Mucosa of gallbladder (tissue), 1 donor: ENCODE measurements at places on chromosomes 2 and 18.

GRCh38 chr2:229825476-229825875 lies 96.3 kb downstream of the TRIP12 start:
- no peak for DNase-seq

DNA sequence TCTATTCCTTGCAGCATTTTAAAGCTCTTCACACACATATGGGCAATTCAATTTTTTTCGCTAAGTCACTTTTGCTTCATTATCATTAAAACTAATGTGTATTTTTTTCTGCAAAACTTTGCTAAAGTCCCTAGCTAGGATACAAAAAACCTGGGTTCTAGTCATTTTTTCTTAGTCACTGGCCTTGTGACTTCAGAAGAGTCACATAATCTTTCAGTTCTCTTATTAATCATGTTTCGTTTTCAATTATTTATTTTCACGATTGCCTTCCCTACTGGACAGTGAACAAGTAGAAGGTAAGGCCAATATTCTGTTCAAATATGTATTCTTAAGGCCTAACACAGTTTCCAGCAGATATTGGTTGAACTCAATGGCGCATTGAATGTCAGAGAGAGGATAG lies 60.9 kb upstream of the CYRIA start:
- no peak for DNase-seq

DNA sequence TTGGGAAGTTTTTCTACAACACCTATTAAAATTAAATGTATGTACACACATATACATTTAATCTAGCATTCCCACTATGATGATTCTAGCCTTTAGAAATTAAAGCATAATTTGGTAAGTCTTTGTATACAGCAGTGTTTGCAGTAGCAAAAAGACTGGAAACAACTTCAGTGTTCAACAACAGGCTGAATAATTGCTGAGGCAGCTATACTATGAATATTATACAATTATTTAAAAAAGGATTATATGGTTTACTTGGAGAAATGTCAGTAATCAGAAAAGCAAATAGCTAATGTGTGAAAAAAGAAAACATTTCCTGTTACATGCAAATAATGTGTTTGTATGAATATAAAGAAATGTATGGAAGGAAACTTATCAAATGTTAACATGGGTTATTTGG lies 1.4 kb upstream of the ZNF638 start:
- DNase-seq, result no peak

- no peak for DNase-seq
Measured at GRCh38 chr18:67468038-67468437, 48.5 kb downstream of the DSEL start.

DNA sequence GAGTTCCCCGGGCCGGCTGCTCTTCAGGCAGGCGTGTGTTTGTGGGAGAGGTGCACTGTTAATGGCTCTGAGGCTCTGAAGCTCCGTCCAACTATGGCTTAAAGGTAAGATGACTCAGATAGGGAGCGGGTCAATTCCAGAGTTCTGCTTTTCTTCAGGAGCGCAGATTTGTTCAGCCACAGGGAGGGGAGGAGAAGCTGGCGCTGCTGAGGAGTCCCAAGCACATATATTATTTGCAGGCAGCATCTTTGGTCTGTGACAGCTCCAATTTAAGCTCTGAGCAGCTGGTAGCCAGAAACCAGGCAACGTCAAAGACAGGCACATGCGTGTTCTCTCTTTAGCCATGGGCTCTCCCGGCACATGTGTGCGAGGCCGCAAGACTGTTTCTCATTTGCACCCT lies 229.2 kb downstream of the BCL2 start:
- DNase-seq, result no peak

GRCh38 chr2:168241208-168241607 lies 6.2 kb downstream of the STK39 start:
- no peak for DNase-seq

- DNase-seq, result no peak
Measured at GRCh38 chr2:209097168-209097567, 326.7 kb upstream of the MAP2 start.

- DNase-seq, result no peak
Measured at GRCh38 chr18:44536046-44536445, 144.6 kb upstream of the SETBP1 start.

- no peak for DNase-seq
Measured at GRCh38 chr2:241983571-241984270, 114.2 kb downstream of the RTP5 start.

GRCh38 chr2:200373973-200374416 lies 67.5 kb downstream of the SPATS2L start:
- no peak for DNase-seq

DNA sequence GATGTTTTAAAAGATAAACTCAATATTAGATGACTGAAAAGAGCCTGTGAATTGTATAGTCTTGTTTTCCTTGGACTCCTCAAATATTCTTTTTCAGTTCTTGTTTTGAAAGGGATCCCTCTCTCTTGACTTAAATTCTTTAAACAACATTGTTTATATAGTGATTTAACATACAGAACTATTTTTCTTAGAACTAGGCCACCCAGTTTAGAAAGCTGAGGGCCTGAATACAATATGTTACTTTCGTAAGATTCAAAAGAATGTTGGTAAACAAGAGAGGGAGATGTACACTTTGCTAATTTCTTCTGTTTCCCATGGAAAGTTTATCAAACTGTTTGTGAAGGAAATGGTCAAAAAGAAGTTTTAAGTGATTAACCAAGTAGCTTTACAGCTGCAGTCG lies 5.5 kb upstream of the TSPYL6 start:
- DNase-seq, result no peak

DNA sequence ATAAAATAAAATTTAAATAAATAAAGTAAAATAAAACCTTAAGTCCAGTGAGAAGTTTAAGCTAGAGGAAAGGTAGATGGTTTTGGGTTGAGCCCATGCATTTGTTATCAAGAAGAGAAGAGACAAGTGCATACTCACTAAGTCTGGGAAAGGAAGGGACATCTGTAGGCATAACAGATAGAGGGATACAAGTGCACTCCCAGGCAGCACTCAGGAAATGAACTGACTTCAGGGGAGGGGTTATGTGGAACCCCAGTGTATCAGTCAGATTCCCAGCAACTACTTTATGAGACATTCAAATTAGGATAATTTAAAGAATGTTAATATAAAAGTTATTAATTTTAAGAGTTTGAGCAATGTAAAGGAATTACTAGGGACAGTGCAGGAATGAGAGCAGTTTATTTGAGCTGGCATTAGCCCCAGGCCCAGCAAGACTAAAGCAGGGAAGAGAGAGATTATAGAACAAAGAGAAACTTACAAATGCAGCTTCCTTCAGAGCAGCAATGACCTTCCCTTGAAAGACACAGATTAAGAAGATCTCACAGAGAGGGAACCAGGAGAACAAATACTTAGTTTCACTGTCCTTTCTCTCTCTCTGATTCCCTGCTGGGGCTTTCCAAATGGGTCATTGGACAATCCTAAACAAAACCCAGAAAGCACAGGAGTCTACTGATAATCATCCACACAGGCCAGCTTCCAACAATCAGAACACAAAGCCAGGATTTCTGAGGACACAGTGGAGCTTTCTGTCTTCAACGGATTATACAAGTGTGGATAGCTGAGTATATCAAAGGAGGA lies 109.7 kb downstream of the ERBB4 start:
- no peak for DNase-seq

DNA sequence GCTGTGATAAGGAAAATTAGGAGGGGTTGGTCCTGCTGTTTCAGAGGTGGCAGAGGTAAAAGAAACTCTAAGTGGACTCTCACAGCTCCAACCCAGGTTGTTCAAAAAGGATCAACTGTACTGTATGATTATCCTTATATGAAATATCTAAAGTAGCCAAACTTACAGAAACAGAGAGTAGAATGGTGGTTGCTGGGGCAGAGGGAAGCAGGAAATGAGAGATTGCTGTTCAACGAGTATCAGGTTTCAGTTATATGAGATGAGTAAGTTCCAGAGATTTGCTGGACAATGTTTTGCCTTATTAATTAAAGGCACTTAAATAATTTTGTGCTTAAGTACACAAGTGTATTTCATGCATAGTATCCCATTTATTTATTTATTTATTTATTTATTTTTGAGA lies 972.0 kb upstream of the LRRTM1 start:
- no peak for DNase-seq

DNA sequence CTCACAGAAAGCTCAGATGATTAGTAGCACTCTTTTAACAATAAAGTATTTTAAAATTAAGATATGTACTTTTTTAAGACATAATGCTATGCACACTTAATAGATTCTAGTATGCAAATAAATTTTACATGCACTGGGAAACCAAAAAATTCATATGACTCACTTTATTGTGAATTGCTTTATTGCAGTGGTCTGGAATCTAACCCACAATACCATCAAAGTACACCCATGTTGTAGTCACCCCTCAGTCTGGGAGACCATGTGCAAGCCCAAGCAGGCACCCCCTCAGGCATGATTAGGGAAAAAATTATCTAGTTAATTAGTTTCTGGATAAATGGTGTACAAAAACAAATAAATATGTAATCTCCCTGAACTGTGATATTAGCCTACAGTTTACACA lies 649.0 kb upstream of the HS6ST1 start:
- no peak for DNase-seq

DNA sequence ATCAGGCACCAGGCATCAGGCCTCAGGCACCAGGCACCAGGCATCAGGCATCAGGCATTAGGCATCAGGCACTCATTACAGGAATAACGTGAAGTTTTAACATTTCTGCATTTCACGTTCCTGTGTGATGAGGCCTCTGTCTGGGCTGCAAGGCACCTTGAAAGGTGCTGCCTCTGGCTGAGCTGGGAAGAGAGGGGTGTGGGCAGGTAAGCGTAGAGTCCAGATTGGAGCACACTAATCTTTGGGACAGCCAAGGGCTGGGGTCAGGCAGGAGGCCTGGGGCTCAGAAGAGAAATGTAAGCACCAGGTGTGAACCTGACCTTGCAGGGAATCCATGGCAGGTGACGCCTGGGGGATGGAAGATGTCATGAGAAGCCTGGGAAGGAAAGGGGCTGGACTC lies 25.3 kb upstream of the SNTG2 start:
- DNase-seq, result no peak

- no peak for DNase-seq
Measured at GRCh38 chr2:176642074-176642473, 372.8 kb downstream of the MTX2 start.

- DNase-seq, result no peak
Measured at GRCh38 chr2:47653902-47654789, 128.8 kb upstream of the MSH6 start.

GRCh38 chr18:9810994-9811705 lies 74.6 kb upstream of the TXNDC2 start:
- no peak for DNase-seq

DNA sequence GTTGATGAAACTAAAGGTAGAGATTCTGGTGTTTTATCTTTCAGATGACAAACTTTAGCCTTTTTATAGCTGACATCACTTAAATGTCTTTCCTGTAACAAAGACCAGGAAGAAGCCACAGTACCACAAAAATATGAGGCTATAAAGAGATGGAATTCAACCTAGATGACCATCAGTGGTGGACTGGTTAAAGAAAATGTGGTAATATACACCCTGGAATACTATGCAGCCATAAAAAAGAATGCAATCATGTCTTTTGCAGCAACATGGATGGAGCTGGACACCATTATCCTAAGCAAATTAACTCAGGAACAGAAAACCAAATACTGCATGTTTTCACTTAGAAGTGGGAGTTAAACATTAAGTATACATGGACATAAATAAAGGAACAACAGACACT lies 18.3 kb upstream of the HNRNPLL start:
- no peak for DNase-seq

- DNase-seq, result no peak
Measured at GRCh38 chr2:62727259-62727867, 21.9 kb downstream of the EHBP1 start.

DNA sequence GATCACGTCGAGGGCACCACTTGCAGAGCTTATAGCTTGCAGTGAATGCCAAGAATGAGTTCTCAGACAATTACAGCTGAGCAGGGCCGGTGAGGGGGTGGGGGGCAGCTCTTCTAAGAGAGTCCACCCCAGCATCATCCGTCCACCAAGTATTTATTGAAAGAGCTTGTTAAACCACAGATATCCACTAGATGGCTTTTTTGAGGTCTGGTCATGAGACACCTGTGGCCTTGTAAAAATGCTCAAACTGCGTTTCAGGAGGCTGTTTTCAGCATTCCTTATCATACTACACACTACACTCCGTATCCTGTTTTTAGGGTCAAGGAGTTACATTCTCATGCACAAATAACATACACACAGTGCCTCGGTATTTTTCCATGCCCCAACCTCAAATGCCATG lies 51.5 kb downstream of the DNAJC10 start:
- DNase-seq, result no peak

DNA sequence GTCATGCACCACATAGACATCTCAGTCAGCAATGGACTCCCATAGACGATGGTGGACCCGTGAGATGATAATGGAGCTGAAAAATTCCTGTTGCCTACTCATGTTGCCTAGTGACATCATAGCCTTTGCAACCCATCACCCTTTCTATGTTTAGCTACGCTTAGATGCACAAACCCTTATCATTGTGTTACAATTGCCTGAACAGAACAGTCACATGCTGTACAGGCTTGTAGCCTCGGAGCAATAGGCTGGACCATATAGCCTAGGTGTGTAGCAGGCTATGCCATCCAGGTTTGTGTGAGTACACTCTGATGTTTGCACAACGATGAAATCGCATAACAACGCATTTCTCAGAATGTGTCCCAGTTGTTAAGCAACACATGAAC lies 221.6 kb downstream of the ALPK2 start:
- DNase-seq, result no peak

- no peak for DNase-seq
Measured at GRCh38 chr2:239147376-239147775, 253.4 kb downstream of the HDAC4 start.
